ENCODE measurements at places on chromosomes 5 and 9.

DNA sequence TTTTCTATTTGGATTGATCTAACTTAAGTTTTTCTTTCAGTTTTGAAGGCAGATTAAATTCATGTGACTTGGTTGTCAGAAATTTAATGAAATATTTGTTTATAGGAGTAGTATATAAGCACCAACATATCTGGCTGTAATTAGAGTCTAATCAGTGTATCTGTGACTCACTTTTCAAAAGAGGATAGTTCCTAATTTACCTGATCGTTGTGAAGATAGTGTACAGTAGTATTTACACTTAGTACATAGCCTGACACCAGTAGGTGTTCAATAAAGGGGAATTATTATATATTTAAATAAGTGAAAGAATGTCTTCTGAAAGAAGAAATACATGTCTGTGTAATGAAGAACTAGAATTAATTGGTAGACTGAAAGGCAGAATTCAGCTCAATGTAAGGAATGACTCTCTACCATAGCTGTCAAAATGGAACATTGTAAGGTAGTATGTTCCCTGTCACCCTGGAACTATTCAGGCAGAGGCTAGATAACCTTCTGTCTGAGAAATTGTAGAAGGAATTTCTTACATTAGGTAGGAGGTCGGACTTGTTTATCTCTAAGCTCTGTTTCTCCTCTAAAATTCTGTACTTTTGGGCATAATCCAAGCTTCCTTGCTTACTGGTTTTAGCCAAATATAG is 8.6 kb downstream of the TGFBR1 start:
- no peak for DNase-seq

DNA sequence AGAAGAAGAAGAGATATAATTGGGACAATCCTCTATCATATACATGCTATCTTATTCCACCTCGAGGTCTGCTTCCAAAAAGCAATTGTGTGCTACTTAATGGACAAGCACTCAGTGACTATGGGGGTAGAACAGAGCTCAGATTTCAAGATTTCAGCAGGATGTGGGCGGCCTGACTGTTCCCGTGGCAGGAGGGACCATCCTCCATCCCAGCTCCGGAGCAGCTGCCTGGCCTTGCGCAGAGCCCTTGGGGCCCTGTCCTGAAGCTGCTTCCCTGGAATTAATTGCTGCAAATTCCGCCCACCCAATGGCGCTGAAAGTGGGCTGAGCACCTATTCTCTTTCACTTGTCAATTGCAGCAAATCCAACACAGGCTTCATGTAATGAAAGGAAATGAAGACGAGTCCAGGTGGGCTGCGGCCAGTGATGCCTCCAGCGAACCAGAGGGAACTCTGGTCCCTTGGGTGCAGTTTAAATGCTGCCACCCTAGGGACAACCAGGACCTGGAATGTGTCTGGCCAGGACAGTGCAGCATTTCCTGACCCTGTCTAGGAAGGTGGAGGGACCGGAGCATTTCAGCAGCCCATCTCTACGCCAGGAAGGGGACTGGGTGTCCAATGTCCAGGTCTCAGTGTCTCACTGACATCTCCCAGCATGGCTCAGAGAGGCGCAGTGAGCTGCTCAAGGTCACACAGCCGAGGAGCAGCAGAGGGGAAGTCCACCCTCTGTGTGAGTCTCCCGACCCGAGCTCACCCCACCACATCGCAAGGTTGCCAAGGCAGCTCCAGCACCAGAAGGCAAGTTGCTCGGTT is 50.5 kb upstream of the FCN1 start:
- DNase-seq: no peak

GRCh38 chr9:5764130-5764868 is 68.6 kb downstream of the ERMP1 start:
- no peak for DNase-seq

- no peak for DNase-seq
These were observed 118.0 kb downstream of the VAV2 start for GRCh38 chr9:133874060-133874657.

GRCh38 chr9:115237385-115237998 is 119.5 kb upstream of the TNC start:
- no peak for DNase-seq

DNA sequence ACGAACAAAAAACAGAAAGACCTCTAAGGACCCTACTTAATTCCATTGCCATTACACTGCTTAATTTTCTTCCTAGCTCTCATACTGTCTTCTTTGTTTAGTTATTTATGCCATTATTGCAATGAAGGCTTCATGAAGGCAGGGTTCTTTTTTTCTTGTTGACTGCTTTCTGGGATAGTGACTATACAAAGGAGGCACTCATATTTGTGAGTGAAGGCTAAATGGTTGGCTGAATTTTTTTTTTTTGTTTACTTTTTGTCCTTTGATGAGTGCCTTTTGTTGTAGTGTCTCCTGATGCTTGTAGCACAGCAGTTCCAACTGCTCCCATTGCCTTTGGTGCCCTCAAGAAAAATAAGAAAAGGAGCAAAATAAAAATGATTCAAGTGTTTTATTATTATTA is 17.8 kb downstream of the CTNNA1 start:
- no peak for DNase-seq

DNA sequence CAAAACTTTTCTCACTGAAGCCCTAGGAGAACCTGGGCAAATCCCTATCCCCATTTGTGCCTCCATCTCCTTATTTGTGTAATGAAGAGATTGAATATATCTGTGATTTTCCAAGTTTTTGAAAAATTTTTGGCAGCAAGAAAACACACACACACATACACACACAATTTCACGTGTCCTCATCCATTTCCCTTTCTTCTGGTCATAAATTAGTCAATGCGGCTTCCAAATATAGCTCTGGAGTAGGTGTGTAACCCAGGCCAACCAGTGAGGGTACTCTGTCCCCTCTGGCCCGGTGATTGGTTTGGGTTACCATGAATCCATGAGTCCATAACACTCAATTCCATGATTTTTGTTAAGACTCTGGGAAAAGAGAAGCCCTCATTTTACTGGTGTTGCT is 12.7 kb downstream of the CSF1R start:
- no peak for DNase-seq

DNA sequence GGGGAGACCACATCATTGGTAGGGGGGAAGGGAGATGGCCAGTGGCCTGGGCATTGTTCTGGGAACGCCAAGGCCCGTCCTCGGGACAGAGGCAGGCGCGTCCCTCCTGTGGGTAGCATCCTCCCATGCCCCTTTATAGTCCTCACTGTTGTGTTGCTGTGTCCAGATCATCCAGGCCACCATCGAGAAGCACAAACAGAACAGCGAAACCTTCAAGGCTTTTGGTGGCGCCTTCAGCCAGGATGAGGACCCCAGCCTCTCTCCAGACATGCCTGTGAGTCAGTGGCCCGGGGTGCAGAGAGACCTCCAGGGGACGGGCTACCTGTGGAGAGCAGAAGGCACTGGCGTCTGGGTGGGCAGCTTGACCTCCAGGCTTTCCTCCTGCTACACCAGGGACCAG is 38.4 kb upstream of the SUSD3 start:
- DNase-seq: no peak

DNA sequence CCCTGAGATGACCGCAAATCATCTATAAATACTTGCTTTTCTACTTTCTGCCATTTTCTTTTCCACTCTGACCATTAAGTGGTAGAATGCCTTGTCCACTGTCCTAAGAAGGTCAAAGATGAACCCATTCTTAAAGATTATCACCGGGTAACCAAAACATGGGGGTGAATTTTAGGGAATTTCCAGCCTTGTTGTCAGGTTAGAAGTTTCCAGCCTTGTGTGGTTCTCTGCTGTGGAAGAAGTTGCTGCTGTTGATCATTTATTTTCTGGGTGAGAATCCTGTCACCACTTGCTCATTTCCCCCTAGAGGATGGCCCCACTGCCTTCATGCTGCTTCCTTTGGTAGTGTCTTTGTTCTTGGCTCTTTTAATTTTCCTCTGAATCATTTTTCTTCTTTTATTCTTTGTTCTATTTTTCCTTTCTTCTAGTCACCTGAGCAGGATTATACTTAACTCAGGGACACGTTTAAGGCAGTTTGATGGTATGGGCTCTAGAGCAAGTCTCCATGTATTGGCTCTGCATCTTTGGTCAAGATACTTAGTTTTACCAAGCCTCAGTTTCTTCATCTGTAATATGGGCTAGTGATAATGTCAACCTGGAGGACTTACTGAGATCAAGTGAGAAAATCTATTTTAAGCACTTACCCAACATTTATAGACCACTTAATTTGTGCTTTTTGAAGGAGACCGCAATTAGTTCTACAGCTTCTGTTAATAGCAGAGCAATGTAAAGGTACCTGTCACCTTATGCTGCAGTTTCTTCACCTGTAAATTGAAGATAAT is 266.2 kb downstream of the ARHGAP26 start:
- DNase-seq: no peak

All from NCI-H1436 (cell line).